Inflammatory macrophage treated with lipopolysaccharide for 4 hours (primary cell): ENCODE measurements at places on chromosomes 11 and 22.

DNA sequence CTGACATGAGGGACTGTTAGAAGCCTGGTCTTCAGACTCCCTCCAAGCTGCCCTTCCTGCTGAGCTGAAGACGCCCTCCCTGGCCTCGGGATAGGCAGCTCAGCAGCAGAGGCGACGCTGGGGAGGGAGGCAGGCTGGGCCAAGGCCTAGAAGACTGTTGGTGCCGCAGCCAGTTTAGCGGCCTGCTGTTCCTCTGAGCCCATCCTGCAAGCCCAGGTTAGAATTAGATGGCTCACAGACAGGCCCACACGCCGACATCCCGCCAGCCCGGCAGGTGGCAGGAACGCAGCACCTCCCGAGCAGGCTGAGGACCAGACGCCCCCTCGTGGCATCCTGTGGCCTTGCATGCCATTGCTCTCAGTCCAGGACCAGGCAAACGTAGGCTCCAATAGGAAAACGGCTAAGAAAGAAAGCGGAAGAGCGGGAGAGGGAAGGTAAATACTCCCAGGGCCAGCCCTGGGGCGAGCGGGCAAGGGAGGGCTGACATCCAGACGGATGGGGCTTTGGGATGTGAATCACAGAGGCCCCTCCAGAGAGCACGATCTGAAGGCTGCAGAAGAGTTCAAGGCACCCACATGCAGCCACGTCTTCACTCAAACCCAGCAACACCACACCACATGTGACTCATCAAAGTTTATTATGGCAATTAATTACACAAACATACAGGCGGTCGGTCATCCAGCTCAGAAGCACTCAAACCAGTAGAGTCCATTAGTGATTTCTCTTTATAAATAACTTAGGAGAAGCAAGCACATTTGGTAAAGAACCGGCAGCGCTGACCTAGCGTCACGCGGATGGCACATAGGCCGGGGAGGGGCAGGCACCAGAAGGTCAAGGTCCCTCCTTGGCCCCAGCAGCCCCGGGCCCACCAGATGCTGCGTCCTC is 27.6 kb downstream of the CD5 start:
- DNase-seq, result peak; percentile 80

- no peak for DNase-seq
These were observed 6.5 kb downstream of the VSTM5 start for GRCh38 chr11:93843906-93844305.

GRCh38 chr11:76376746-76377558 is 4.0 kb downstream of the THAP12 start:
- no peak for DNase-seq

DNA sequence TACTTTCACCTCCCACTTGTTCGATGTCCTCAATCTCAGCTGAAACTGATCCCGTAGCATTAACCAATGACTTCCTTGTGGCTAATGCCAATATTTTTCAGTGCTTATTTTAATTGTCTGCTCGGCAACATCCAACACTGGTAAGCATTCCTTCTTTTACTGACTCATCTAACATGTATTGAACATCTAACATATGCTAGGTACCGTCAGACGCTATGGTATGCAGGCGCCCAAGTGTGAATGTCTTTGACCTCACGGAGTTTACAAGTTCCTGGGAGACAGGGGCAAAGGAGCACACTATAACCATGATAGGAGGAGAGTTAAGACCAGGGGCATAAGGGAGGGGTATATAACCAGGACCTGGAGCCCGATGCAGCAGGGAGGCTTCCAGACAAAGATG is 1.7 kb downstream of the BRMS1 start:
- DNase-seq, result peak; percentile 6
